Central memory CD8-positive, alpha-beta T cell (primary cell): ENCODE measurements at places on chromosomes 1 and 21.

DNA sequence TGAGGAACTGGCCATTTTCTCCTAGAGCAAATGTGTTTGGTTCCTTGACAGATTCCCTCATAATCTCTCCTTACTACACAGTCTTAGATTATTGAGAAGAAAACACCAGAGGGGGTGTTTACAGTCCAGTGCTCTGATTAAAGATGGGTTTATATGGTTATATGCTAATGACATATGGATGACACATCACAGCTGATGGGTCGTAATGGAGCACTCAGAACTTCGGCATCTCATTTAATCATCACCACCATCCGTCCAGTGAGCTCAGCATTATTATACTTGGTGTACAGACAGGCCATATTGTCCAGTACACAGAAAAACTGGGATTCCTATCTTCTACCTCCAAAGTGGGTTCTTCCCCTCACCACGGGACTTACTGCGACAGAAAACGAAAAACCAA lies 22.3 kb upstream of the NR5A2 start:
- no peak for DNase-seq

GRCh38 chr1:45370575-45370974 lies 30.3 kb upstream of the MUTYH start:
- no peak for DNase-seq

DNA sequence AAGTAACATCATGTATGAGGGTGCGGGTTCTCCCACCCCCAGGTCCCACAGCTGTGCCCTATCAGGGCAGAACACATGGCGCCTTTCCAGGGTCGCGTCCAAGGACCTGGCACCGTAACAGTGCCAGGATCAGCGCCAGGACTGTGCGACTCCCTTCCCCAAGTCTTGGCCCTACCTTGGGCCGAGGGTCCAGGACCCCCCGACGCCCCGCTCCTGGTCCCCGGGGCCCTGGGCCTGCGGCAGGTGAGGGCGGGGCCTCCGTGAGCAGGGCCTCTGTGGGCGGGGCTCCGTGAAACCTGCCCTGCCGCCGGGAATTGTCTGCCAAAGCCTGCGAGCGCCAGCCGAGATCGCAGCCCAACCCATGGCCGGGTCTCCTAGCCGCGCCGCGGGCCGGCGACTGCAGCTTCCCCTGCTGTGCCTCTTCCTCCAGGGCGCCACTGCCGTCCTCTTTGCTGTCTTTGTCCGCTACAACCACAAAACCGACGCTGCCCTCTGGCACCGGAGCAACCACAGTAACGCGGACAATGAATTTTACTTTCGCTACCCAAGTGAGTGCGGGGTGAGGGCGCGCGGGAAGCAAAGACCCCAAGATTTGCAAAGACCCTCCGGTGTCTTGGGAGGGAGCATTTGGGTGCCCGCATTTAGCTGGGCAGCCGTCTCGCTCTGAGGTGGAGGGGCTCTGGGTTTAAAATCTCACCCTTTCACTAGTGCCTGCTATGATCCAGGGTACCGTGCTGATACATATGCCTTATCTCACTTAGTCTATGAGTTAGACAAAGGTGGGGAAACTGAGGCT lies at the start of gene RHBG:
Gene RHBG, plus strand, starts transcription at position 323 of the 796 bp plus-strand sequence. Its CDS starts 39 bp downstream, at position 362.
- DNase-seq = no peak

DNA sequence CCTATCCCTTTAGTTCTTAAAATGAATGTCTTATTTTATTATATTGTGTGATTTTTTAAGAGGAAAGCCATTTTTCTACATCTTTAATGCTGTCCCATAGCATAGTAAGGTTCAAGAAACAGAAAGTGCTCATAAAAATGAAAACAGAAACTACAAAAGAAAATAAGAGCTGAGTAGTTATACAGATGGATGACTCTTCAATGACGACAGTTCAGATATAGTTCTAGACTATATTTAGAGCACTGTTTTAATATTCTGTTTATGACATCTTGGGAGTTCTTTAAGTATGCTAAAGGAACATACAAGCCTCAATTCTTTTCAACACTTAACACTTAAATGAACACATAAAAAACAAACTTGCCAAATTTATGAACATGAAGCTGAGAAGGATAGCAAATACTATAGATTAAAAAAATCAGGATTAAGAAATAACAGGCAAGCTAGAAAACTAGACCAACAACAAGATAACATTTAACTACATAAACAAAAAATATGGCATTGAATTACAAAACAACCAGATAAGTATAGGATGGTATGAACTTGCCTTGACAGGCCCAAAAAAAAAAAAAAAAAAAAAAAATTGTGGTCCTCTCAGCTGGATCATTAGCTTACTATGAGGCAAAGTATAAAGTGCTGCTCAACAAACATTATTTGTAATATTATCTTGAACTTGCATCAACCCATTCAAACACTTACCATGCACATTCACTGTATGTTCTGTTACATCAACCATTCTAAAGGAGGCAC lies 87.9 kb downstream of the ZZZ3 start:
- no peak for DNase-seq

DNA sequence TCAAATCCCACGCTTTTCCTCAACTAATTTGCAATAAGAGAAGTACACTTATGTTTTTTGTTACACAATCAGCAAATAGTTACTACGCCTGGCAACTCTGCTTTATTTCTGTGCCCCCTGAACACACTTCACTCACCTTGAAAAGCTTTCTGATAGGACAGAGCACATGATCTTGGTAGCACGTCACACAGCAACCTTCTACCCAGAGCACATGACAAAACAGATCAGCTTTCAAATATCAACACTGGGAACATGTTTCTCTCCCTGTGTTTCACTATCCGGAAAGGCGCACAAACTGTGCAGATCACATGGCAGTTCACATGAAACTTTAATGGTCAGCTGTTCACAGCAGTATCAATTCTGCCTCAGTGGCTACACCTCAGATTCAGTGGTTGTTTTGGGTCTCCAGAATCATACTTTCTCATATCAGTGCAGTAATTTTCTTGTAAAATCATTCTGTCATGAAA lies 2.2 kb downstream of the SLC19A2 start:
- DNase-seq = no peak

DNA sequence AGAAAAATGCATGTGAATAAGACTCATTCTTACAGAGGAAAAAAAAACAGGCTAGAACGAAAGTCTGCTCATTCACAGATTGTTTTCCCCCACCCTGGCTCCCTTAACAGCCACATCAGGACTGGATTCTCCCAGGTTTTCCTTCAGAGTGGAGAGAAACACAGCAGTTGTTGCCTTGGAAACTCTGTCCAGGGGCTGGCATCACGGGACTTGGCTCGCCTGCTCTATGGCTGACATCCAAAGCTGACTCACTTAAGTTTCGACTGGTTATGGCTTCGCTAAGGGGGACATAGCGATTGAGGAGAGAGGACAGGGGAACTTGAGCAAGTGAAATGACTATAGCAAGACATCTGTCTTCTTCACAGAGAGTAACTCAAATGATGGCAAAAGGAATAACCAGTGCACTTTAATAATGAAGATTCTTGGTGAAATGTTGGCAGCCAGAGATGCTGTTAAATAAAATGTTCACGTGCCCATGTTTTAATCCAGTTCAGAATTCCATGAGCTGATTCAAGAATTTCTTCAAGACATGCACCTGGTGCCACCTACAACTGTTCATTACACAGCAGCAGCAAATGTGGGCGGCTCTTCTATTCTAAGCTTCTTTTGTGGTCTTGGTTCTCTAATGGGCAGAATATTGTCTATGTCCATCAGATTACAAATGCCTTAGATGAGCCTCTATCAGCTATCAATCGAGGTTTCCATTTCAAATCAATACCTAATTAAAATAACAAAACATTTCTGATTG lies 21.8 kb downstream of the MIS18A start:
- DNase-seq = no peak

- DNase-seq = no peak
Observed at GRCh38 chr21:33561373-33561772, 18.5 kb downstream of the SON start.

DNA sequence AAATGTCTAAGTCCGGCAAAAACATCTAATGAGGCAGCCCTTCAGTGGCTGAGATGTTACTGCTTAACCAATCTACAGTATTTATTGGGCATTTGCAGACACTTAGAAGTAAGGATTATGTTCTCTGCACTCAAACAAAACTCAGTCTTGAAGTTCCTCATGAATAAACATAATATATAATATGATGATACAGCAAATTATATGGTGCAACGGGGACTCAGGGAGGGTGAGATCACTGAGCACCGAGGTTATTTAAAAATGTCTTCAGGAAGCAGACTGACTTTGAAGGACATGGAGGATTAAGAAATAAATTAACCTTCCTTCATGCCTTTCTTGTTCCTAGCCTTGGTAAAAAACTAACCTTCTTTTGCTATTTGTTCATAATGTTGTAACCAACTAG lies 27.9 kb downstream of the WDR64 start:
- no peak for DNase-seq

DNA sequence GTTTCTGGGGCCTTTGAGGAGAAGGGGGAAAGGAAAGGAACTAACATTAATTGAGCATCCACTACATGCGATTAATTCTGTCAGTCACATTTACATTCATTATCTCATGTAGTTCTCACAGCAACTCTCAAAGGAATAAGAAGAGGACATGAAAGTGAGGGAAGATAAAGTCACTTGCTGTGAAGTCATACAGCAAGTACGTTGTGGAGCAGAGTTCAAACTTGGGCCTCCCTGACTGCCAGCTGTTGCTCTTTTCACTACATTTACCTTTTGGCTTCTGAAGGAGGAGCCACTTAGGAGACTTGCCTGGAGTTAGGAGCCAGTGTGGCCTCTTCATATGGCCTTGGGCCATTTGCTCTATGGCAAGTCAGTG lies 6.2 kb downstream of the ZNF691 start:
- no peak for DNase-seq

DNA sequence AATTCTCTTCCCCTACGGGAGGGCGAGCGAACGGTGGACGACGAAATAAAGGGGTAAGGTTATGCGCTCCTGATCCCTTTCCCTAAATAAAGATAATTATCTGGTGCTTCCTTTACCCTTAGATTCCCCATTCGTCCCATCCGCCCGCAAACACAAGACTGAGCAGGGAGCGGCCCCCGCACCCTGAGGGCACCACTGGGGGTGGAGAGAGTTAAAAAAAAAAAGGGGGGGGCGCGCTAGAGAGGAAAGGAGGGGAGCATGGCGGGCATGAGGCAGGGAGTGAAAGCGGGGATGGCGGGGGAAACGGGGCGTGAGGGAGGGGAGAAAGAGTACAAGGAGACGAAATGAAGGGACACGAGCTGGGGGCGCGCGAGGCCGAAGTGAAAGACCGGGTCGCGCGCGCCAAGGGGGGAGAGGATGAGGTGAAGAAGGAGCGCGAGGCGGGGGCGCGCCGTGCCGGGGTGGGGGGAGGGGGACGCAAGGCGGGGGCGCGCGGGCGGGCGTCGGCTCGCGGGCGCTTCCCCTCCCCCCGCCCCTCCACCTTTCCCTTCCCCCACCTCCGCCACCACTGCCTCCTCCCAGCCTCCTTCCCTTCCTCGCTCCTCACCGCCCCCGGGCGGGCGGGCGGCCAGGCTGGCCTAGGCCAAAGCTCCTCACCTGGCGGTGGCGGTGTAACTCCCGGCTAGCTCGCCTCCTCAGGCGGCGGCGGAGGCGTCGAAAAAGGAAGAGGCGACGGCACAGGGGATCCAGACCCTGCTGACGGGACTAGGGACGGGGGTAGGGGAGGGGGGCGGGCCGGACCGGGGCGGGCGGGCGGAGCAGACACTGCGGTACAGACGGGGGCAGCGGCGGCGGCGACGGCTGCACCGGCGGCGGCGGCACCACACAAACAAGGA lies 448 bp downstream of the GATAD2B start:
- DNase-seq = no peak

- DNase-seq = no peak
Observed at GRCh38 chr1:36689992-36690391, 207.3 kb upstream of the CSF3R start.

DNA sequence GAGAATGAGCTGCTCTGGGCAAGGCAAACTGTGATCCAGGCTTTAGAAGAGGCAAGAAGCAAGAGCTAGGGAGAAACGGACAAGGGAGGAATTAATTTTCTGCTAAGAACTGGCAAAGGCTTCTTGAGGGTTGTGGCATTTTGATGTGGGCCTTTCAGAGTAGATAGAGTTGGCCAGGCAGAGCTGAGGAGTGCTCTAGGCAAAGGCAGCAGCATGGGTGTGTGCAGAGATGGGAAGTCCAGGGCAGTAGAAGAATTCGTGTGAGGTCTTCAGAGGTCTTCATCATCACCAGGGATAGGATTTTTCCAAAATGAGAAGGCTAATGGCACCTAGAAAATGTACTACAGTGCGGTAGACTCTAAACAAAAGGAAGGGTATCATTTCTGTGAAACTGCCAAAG lies 237.8 kb downstream of the LTN1 start:
- no peak for DNase-seq

DNA sequence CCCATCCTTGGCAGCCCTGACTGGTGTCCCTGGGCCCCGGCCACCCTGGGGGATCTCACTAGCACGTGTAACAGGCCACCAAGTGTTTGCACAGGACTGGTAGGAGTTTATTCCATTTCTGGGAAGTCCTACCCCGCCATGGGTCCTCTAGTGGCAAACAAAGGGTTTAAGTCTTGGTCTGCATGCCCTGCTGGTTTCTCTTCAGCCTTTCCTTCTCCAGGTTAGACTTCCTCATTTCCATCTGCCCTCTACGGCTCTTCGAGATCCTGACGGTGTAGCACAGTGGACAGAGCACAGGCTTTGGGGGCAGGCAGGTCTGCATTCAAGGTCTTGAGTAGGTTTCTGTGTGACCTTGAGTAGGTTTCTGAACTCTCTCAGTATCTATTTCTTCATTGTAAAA lies 2.8 kb downstream of the AGTRAP start:
- DNase-seq = no peak

DNA sequence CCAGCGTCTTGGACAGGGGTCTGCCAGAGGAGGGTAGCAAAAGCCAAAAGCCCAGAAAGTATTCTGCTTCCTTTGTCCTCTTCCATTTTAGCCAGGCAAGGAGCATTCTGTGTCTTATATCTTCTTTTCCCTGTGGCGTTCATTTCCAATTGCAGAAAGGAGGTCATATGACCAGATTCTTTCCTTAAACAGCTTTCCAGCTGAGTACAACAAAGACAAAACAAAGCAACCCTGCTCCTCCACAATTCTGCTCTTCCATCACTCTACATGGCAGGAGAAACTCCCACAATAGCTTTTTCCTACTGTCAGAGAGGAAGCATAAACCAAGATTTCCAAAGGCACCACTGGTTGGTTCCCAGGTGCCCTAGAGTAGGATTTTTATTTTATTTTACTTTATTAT lies 19.7 kb downstream of the ENSA start:
- no peak for DNase-seq

GRCh38 chr1:184272175-184272866 lies 114.5 kb upstream of the C1orf21 start:
- no peak for DNase-seq
